ENCODE measurements at places on chromosomes 16 and 17. TPM values are rescaled to one million over a fixed set of nuclear protein-coding genes. Genes with fewer than 3 reads are reported as not detected.

The NDEL1 gene
- total RNA-seq = 17.8 TPM

The TMEM238L gene
- total RNA-seq = not detected

The P4HB gene
- 210 TPM for total RNA-seq

DNA sequence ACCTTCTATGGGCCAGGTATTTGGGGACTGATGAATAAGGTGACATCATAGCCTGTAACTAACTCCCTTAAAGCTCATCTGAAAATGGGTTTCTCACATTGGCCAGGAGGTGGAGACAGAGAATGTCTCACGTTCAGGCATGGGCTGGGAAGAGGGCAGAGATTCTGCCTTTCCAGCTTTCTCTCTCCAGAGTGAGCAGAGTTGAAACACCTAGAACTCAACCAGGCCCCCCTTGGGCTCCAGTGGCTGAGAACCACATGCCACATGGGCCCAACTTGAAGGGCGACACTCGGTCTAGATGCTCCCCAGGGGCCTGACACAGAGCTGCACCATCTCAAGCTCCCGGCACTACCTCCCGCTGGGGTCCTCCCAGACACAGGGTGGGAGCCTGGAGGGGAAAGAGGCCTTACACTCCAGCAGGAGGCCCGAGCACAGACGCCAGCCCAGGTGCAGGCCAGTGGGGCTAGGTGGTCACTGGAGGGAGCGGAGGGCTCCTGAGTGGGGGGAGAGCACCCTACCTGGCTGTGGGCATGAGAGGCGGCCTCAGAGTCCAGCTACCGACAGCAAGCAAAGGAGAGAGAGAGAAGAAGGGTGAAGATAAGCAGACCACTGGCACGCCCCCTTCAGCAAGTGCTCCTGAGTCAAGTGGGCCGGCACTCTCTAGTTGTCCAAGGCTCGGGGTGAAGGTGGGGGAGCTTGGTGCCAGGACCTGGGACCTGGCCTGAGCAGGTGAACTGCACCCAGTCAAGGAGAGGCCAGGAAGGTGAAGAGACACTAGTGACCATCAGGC, 55.9 kb downstream of the MYO18A start:
- H3K27ac ChIP-seq = no peak overlapping the region
- H3K27me3 ChIP-seq = no peaks in the 10 kb centered on the region
- H3K36me3 ChIP-seq = peaks cover 61% of the 10 kb centered on the region
- no peak overlapping the region for H3K4me3 ChIP-seq
- DNase-seq = peak; percentile 63

GRCh38 chr17:9020096-9020823, 1.1 kb upstream of the NTN1 start:
- peaks cover 14% of the 10 kb centered on the region for H3K4me1 ChIP-seq
- peaks cover 79% of the 10 kb centered on the region for H3K27me3 ChIP-seq
- H3K36me3 ChIP-seq = no peaks in the 10 kb centered on the region
- DNase-seq = no peak

GRCh38 chr17:38418693-38419507, 9.4 kb upstream of the ARHGAP23 start:
- no peaks in the 10 kb centered on the region for H3K36me3 ChIP-seq
- H3K27ac ChIP-seq = no peak overlapping the region
- peak overlapping the region; percentile 54 for H3K4me3 ChIP-seq
- H3K4me1 ChIP-seq = peaks cover 74% of the 10 kb centered on the region
- no peaks in the 10 kb centered on the region for H3K27me3 ChIP-seq
- no peak for DNase-seq

The HOXB4 gene
- 0.90 TPM for total RNA-seq

GRCh38 chr16:70653809-70654771, 7.7 kb downstream of the IL34 start:
- no peak overlapping the region for H3K4me3 ChIP-seq
- no peaks in the 10 kb centered on the region for H3K27me3 ChIP-seq
- no peaks in the 10 kb centered on the region for H3K4me1 ChIP-seq
- peak; percentile 69 for DNase-seq
- no peaks in the 10 kb centered on the region for H3K36me3 ChIP-seq

The CNTNAP4 gene
- total RNA-seq = 0.28 TPM

Measured in thymus (tissue), 14 donors.